ENCODE measurements at places on chromosomes 11 and 22. TPM values are rescaled to one million over a fixed set of nuclear protein-coding genes. Genes with fewer than 3 reads are reported as not detected.

The GVQW3 gene
- 0.87 TPM for total RNA-seq

The SLCO2B1 gene
- 0.14 TPM for total RNA-seq

The WNT7B gene
- total RNA-seq = 112 TPM

The APBB1 gene
- 24.7 TPM for total RNA-seq

The HTR3A gene
- total RNA-seq = 0.29 TPM

The OR8G5 gene
- not detected for total RNA-seq

The CYB5R3 gene
- 136 TPM for total RNA-seq

DNA sequence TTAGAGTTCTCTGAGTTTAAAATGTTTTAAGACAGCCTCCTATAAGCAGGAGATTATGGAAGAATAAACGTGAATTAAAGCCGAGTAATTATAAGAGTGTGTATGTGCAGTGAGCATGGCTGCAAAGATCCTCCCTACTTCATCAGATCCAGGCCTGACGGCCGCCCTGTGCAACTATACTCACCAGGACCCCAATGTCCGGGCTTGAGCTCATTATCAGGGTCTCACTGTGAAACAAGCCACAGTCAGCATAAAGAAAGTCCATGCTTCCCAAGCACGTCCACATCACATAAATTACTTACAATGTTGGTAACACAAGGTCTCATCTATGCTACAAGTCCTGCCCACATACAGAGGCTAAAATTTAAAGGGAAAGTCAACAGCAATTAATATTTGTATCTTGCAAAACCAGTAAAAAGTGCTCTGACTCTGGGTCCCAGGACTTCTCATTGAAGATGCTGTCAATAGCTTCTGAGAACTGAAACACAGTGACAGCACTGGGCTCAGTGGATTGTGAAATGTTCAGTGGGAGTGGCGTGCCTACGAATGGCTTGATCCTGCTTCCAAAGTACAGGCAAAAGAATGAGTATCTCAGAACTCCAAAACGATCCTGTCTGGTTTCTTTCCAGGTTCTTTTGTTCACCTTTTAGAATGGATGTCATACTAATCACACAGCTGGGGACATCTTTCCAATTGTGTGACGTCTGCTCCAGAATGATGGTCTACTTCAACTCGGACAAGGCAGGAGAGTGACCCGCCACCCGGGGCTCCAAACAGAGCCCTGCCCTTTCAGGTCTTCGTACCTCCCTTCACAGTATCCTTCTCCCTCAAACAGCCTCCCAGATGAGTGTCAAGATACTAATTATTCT is 72.1 kb upstream of the ARFGAP3 start:
- DNase-seq = no peak

- DNase-seq = no peak
These were observed 214.6 kb downstream of the NTM start for GRCh38 chr11:131584785-131585592.

DNA sequence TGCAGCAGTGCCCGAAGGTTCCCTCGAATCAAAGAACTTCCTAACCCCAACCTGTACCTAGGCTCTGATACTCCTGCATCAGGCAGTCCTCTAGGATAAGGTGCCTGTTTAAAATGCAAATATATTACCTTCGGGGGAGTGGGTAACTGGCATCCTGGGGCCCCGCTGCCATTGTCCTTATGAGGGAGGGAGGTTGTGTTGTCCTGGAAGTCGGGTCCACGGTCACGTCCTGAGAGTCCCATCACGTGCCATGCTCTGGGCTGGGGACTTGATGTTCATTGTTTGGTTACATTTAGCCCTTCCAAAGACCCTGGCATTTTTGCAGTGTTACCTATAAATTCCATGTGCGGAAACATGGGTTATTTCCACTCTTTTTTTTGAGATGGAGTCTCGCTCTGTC is 67.6 kb downstream of the PARVB start:
- DNase-seq = no peak

DNA sequence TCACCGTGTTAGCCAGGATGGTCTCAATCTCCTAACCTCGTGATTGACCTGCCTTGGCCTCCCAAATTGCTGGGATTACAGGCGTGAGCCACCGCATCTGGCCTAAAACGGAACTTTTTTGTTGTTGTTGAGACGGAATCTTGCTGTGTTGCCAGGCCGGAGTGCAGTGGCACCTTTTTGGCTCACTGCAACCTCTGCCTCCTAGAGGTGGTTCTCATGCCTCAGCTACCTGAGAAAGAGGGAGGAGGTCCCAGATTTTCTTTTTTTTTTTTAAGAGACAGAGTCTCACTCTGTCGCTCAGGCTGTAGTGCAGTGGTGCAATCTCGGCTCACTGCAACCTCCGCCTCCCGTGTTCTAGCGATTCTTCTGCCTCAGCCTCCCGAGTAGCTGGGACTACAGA is 7.9 kb upstream of the MCHR1 start:
- DNase-seq = no peak

DNA sequence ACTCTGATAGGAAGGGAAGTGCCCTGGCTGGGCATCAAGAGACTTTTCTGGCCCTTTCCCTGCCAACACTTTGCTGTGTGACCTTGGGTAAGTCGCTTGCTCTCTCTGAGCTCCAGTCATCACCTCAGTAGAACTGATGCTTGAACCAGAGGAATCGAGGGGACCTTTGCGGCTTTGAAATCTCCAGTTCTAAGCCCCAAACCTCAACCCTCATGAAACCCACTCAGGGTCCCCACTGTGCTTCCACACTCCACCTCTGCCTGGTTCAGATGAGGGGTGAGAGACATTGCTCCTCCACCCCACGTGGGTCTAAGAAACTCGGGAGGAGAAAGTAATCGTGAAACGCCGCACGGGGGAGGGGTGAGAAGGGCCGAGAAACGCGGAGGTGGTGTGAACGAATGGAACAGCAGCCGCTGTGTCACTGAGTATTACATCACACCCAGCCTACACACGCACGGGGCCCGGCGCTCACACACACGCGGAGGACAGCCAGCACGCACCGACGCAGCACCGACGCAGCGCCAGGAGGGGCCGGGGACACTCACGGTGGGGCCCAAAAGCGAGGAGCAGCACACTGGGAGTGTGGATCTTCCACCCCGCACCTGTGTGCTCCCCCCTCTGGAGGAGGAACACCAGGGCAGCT is 4.3 kb downstream of the RTN4RL2 start:
- no peak for DNase-seq

DNA sequence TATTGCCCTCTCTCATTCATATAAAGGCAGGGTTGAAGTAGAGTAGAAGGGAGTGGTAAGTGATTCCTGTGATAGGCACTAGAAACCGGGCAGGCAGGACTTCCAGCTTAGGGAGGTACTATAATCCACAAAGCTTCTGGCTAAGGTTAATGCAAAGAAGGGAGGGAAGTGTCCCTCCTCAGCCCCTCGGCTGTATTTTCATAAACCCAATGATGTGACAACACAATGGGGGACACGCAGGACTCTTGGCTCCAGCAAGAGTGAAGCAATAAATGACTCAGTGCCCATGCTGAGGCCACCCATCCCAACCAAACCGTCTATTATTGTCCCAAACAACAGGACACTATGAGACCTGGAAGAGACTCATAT is 90.7 kb downstream of the ETS1 start:
- DNase-seq = no peak

GRCh38 chr11:79441461-79441875 is 638 bp upstream of the TENM4 start:
- no peak for DNase-seq

DNA sequence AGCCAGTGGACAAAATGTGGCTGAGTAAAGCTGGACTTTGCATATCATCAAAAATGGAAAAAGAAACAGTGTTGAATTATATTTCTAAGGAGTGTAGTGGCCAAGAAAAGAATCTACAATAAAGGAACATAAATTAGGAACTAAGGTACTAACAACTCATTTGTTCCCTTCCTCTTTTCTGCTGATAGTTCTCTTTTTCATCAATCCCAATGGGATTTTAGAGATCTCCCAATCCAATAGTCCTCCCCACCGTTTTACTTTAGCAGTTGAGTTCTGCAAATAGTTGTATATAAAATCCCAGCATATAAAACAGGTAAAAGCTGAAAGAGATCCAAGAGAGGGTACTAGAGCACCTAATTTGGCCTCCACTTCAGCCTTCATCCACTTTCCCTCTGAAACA is 2.0 kb downstream of the PRCP start:
- no peak for DNase-seq

DNA sequence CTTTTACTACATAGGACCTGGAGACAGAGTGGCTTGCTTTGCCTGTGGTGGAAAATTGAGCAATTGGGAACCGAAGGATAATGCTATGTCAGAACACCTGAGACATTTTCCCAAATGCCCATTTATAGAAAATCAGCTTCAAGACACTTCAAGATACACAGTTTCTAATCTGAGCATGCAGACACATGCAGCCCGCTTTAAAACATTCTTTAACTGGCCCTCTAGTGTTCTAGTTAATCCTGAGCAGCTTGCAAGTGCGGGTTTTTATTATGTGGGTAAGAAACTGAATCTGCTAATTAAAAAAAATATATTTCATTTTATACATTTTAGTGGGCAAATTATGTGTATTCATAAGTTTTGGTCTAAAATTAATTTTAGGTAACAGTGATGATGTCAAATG is 7.8 kb downstream of the BIRC3 start:
- no peak for DNase-seq

DNA sequence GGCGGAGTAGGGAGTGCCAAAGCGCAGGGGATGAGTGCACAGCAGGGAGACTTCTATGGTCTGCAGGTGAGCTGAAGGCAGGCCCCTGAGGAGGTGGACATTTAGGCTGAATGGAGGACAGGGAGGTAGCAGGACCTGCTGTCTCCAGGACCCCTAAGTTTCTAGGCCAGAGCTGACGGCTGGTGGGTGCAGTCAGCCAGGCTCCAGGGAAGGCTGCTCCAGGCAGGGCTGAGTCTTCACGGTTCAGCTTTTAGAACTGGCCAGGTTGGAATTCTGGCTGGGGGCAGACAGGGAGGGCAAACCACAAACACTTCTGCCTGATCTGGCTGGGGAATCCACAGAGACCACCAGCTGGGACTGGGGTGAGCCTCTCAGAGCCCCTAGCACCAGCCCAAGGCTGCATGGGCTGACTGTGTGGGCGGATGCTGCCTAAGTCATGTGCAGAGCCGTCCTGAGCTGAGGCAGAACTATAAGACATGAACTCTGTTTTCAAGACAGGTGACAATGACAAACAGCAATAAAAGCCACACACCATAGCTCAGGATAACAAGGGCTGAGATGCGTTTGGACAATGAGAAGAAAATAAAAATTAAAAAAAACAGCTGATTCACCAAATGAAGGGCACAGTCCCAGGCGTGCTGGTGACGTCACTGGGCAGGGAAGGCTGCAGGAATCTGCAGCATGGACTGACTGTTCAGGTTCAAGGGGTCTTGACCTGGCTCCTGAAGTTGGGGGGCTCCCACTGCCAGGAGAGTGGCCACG is 10.4 kb upstream of the MALAT1 start:
- no peak for DNase-seq

- no peak for DNase-seq
These were observed 56.3 kb downstream of the KREMEN1 start for GRCh38 chr22:29128891-29129807.

All from epithelial cell of proximal tubule (primary cell).